Stimulated activated naive CD8-positive, alpha-beta T cell treated with anti-CD3 and anti-CD28 coated beads, Interleukin-15, Interleukin-2, amounts not matched to agents 100 U/mL and 50 U/mL, for 24 hours (primary cell): ENCODE measurements at places on chromosomes 7 and 10.
A peak's percentile ranks its signal among the peaks of the same experiment; 100 is the strongest.

- no peak for DNase-seq
Measured at GRCh38 chr7:69896121-69896520, 297.8 kb downstream of the AUTS2 start.

DNA sequence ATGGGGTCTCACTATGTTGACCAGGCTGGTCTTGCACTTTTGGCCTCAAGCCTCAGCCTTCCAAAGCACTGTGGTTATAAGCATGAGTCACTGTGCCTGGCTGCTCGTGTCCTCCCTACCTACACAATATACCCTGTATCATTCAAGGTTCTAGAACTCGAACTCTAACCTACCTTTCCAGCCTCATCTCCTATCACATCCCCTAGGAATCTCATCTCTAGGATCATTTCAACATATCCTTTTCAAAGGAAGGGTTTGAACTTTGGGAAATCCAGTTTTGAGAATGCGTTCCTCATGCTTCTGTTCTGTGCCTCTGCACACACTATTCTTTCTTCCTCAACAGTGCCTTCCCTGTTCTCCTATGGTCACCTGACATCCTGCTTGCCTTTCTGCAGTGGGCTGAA is 87.8 kb upstream of the RHEB start:
- DNase-seq = no peak

DNA sequence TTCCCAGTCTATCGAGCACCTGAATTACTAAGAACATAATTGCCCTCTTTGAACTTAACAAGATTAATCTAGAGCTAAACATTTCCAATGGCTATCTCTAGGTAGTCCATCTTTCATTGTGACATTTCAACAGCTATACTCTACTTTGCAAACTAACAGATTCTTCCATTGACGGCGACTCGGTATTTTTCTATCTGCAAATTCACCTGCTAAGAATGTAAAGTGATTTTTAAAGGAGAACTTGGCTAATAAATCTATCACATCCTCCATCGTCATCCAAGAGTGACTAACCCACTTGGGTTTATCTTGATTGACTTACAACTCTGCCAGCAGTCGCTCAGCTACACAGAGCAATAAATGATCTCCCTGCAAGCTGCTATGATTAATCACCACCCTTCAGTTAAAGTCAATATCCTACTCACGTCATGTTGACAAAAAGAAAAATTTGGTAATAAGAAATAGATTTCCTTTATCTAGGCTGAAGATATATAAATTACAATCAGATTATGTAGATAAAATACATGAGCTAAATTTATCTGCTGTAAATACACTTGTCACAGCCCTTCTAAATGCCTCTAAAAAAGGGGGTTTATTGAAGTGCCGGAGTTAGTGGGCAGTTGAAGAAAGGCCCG is 99.5 kb downstream of the SFMBT2 start:
- DNase-seq = no peak

- DNase-seq = no peak
Measured at GRCh38 chr10:50554376-50554994, 69.3 kb downstream of the SGMS1 start.

- DNase-seq = peak; percentile 9
Measured at GRCh38 chr10:7424315-7424714, 13.5 kb upstream of the SFMBT2 start.

GRCh38 chr7:143463957-143464356 is 13.7 kb upstream of the TAS2R41 start:
- no peak for DNase-seq

DNA sequence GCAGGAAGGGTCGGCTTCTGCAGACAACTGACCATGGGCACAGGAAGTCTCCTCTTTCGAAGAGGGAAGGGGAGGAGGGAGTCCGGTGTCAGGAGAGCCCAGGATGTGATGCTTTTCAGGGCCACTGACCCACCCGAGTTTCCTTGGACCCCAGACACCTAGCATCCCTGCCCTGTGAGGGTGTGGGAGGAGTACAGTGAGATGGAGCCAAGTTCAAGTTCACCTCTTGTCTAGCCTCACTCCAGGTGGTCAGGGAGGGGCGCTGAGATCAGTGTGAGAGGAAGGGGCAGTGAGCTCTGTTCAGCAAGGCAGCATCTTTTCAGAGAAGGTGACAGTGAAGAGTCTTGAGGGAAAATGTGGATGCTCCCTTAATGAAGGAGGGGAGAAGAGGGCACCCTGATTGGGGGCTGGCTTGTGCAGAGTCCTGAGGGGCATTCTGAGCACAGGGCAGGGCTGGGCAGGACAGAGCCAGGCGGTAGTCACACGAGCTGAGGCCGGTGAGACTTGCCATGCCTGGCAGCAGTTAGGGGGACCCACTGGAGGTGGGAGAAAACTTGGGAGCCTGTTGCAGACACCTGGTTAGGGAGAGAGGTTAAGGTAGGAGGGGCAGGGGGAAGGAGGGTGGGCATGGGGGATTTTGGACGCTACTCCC is 49.7 kb downstream of the ADCY1 start:
- no peak for DNase-seq

- DNase-seq = no peak
Measured at GRCh38 chr10:86472061-86472460, 49.5 kb downstream of the WAPL start.

DNA sequence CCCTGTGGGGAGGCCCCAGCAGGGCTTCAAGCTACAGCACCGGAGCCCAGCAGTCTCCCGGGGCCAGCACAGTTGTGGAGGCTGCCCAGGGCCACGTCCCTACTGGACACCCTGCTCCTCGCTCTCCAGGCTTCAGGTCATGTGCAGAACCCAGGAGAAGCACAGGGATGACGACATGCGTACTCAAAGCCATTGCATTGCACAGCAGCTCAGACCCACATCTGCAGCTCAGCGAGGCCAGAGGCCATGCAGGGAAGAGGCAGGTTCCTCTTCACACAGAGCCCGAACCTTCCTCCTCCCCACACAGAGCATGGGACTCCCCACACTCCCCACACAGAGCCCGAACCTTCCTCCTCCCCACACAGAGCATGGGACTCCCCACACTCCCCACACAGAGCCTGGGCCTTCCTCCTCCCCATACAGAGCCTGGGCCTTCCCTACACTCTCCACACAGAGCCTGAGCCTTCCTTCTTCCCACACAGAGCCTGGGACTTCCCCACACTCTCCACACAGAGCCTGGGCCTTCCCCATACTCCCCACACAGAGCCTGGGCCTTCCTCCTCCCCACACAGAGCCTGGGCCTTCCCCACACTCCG is 12.3 kb downstream of the CFAP46 start:
- DNase-seq = peak; percentile 21

GRCh38 chr10:52082307-52082706 is 231.8 kb upstream of the DKK1 start:
- DNase-seq = no peak

- DNase-seq = no peak
Measured at GRCh38 chr10:8927705-8928104, 873.2 kb downstream of the GATA3 start.

DNA sequence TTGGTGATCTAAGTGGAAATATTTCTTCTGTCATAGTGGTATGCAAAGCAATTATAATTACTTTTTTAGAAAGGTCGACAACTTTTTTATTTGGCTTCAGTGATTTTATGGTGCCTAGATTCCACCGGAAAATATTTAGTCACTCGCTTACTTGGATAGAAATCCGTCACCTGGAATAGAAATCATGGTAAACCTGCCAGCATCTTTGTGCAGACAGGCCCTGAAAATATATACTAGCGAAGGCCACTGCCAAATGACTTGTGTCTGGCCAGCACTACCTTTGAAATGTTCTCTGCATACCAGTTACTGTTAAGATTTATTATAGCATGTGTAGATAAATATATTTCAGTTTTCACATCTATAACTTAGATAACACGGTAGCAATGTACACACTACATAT is 226.4 kb downstream of the AGMO start:
- DNase-seq = no peak
